ENCODE measurements at places on chromosomes 3 and 15.

DNA sequence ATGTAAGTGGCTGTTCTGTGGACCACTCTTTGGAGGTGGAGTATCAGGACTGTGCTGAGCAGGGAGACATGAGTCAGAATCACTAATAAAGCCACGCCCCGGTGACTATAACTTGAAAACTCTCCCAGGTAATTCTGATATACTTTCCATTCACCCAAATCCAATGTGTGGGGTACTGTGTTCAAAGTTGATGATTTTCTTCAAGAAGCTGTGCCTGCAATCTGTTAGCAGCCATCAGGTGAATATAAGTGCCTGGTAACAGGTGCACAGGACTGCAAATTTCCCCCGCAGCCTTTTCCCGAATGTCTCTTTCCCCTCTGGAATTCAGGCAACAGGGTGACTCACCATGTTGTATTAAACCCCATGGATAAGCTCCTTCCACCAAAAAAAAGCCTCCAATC is 17.0 kb downstream of the MAGI1 start:
- DNase-seq = no peak

DNA sequence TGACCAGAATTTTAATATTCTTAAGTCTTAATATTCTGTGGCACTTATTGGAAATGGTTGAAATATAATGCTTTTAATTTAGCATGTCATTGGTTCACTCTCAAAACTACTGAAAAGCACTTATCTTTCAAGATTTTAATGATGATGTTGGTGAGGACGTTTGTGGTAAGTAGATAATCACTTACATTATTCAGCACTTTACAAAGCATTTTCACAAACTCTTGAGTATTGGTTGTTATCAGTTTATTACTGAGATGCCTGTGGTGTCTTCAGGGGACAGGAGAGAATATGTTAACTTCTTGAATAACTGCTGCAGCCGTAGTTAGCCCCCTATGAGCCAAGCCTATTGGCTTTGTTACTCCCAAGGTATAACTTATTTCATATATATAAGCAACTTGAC is 15.2 kb downstream of the TGFBR2 start:
- no peak for DNase-seq

DNA sequence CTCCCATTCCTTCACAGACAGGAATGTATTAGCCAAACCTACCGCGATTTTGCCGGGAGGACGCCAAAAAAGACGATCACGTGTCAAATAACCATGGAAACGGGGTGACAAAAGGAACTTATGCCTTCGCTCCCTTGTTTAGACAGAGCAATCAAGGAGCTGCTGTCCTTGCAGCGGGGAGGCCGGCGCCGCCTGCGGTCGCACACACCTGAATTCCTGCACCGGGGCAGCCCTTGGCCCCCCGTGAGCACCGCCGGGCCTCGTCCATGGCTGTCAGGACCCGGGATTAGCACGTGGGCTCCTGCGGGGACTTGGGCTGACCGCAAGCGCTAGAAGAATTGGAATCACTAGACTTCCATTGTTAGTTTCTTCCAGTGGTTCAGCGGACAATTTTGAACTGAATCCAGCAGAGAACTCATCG is 193.1 kb downstream of the SHQ1 start:
- no peak for DNase-seq

- DNase-seq = no peak
These were observed 14.7 kb upstream of the RHO start for GRCh38 chr3:129513705-129514104.

DNA sequence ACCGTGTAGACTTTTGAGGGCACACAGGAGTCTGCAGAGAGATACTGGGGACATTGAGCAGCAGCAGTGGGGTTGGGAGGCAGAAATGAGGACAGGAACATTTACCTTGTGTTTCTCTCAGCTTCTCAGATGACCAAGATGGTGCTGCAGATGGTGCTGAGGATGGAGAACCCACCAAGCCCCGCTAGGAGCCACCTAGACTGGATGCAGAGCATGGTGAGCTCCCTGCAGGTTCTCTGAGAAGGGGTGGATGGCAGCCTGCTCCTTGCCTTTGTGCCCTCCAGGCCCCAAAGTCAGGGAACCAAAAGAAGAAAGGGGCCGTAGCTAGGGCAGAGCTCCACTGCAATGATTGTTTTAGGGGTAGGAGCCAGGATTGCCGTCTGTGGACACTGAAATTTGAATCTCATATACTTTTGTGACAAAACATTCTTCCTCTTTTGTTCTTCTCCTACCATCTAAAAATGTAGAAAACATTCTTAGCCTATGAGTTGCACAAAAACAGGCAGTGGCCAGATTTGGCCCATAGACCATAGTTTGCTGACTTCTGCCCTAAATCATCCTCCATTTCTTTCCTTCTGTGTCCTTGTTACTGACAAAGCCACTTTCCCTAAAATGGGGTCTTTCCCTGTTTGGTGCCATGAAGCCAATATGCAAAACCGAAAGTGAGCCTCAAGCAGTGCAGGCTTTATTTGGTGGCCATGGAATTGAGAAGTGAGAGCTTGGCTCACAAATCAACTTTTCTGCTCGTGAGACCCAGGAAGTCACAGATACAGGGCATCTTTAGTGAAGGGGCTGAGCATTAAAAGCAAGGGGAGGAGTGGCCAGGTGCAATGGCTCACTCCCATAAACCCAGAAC is 11.9 kb upstream of the MUC20 start:
- DNase-seq = peak; percentile 6

DNA sequence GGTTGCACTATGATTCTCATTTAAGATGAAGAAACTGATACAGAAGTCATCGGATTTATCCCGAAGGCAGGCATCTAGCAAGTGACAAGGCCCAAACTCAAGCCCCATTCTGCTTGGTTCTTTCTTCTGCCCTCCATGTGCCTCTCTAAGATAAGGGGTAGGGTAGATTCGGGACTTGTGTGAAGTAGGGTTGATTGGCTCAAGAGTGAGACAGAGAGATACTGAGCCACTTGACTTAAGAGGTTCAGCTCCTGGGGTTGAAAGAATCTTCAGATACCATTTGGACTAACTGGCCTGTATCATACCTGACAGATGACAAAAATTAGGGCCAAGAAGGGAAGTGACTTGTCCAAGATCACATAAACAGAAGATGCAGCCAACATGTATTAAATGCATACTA is 891 bp downstream of the RFT1 start:
- DNase-seq = no peak

DNA sequence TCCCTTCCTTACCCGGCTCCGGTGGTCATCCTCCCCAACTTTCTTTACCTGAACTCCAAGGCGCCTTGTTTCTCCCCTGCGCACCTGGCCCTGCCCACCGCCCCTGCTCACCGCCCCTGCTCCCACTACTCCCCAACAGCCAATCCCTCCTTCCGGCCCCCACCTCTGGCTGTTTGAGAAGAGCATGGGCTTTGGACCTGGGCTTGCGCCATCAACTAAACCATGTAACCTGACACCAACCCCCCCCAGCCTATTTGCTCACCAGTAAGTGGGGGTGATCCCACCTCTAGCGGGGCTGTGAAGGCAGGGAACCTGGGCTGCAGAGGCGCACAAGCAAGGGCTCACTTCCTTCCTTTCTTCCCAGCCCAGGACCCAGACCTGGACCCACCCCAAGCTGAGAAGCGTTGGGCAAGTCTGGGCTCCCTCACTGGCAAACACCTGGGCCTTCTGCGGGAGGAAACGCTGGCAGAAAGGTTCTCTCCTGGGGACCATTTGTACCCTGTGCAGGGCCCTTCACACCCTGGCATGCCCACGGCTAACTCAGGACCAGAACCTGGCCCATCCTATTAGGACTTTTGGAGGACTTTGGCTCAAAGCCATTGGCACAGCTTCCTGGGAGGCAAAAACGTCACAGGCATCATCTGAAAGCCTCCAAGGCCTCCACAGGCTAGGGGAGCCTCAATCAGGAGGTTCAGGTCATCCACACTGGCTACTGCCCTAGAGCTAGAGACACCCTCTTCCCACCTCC is at the start of gene PLXNB1:
TSS of gene PLXNB1 (minus strand) at position 127 of the 748 bp plus-strand sequence. CDS start 5,475 bp downstream, outside the sequence.
- no peak for DNase-seq

DNA sequence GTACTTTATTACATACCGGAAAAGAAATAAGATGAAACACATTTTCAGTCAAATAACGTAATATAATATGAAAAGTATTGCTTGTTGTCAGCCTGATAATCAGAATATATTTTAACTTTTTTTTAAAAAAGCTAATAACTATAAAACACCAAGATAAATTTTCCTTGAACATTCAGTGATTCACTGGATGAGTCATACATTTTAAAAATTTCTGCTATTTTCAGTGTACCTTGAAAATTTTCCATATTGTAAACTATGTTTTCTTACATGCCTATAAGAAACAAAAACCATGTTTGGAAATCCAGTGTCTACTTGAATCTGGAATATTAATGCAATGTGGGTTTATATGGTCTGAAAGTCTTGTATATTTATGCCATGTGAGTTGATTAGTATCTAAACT is 36.3 kb upstream of the MEIS2 start:
- no peak for DNase-seq

GRCh38 chr3:119261055-119261454 is 20.4 kb upstream of the B4GALT4 start:
- no peak for DNase-seq

GRCh38 chr3:16865335-16865734 is 19.4 kb upstream of the PLCL2 start:
- DNase-seq = no peak

DNA sequence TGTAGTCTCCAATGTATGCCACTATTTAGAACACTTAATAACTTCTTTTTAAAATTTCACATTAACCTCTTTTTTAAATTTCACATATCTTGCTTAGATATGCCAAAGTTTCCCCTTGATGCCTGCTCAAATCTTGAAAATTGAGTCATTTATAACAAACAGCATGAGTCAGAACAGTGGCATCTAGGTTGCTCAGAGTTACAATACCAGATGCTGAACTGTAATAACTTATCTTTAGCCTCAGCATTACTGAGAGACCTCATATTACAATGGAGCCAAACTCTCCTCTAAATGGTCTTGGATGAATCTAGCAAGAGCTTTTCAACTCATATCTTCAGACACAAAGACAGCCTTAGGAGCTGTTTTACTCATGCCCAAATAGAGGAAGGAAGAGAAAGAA is 439.3 kb upstream of the ARPP21 start:
- no peak for DNase-seq

DNA sequence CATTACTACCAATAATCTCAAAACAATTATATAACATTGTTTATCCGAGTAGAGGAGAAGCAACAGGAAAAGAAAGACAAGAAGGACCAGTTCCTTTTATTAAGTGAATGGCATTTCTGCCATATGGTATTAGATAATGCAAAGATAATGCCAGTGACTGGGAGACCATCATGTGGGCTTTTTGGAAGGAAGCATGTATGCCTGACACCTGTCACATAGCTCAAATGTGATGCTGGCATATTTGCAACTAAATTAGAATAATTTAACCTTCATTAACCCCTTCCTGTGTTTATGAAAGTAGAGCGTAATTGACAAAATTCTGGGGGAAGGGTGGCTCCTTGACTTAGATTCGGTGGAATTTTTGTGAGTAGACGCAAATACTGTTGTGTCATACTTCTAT is 733.0 kb downstream of the TUSC7 start:
- no peak for DNase-seq

GRCh38 chr3:141228395-141228794 is 3.2 kb upstream of the PXYLP1 start:
- DNase-seq = no peak
